Stimulated activated CD8-positive, alpha-beta memory T cell treated with anti-CD3 and anti-CD28 coated beads, Interleukin-4, amount 100 ng/mL, for 1 hour (primary cell): ENCODE measurements at places on chromosomes 5 and 9.

- no peak for DNase-seq
Observed at GRCh38 chr5:95847261-95847592, 24.7 kb upstream of the GLRX start.

DNA sequence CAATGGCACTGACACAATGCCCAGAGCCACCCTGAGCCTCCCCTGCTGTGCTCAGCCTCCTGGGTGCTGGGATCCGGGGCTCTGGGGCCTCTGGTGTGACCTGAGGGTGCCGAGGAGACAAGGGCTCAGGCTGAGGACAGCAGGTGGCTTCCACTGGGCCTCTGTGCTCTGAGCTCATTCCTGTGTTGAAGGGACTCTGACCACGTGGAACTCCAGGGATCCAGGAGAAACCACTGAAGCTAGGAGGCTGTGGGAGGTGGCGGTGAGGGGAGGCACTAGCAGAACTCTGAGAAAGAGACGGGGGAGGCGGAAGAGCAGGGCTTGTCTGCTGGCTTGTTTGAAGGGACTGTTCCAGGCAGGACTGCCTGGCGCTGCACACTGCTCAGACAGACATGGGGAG, 318.7 kb upstream of the IRX1 start:
- no peak for DNase-seq

- no peak for DNase-seq
Observed at GRCh38 chr5:35404701-35405100, 174.4 kb upstream of the PRLR start.

DNA sequence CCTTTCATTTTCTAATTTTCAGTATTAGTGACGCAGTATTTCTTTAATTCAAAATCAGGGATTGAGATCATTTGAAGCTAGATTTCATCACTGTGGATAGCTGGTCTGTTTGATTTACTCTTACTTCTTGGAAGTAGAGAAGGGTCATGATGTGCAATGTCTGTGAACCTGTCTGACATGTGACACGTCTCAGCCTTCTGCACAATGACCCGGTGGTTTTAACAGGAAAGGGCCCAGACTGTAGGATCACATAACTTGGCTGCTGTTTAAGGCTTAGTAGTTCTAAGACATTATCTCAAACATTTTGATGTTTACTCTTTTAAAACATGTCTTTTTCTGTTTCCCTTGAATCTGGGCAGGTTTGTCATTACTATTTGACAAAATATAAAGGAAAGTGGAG, 823.3 kb upstream of the NUDT12 start:
- no peak for DNase-seq

GRCh38 chr5:171549274-171549673, 129.8 kb downstream of the FGF18 start:
- no peak for DNase-seq

DNA sequence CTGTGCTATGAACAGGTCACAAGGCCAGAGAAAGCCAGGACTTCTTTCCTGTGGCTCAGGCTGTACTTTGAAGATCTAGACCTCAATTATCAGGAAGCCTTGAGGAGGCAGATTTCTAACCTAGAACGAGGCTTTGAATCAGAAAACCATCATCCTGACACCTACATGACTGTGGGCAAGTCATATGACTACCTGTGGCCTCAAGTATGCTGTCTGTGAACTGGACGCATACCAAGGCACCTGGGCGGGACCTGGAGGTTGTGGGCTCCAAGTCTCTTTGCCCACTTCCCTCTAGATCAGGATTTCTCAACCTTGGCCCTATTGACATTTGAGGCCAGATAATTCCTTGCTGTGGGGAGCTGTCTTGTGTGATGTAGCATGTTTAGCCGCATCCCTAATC, 42.5 kb downstream of the KLF4 start:
- DNase-seq = no peak

- DNase-seq = no peak
Observed at GRCh38 chr5:175861337-175862130, 9.8 kb upstream of the CPLX2 start.

- no peak for DNase-seq
Observed at GRCh38 chr9:121225240-121225639, 23.6 kb upstream of the RAB14 start.

GRCh38 chr5:164370841-164371240, 865.4 kb downstream of the MAT2B start:
- no peak for DNase-seq

DNA sequence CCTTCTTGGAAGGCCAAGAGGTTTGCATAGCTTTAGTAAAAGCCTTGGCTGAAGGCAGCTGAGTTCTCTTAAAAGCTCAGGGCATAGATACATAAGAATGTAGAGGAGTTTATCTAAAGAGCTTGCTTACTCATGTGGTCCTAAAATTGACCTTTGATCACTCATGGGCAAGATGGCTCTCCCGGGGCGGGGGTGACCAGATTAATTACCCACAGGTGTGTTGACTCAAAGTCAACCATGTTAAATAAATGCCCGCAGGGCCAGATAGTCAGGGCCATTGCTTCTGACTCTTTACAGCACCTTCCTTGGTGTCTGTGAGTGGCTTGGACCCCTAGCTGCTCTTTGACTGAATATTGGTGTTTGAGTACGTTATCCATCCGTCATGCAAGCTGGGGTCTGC, 33.1 kb upstream of the GHR start:
- no peak for DNase-seq

- no peak for DNase-seq
Observed at GRCh38 chr5:157400741-157401495, 59.1 kb upstream of the NIPAL4 start.

DNA sequence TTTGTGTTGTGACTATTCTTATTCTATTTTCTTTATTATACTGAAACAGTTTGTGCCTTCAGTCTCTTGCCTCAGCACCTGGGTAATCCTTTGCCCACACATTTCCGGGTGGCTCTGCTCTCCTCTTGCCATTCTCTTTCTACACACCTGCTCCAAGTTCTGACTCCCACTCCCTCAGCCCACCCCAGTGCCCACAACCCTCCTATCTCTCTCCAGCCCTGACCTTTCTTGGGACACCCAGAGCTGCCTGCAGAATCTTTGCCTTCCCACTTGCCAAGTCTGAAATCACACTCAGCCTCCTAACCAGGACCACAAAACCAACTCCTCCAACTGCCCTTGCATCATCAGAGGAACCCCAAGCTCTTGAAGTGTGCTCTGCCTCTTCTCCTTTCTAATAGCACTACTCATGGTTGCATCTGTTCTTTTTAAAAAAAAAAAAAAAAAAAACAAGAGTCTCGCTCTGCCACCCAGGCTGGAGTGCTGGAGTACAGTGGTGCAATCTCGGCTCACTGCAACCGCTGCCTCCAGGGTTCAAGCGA, 4.1 kb downstream of the SWI5 start:
- DNase-seq = no peak

GRCh38 chr5:6829150-6829784, 116.0 kb downstream of the TENT4A start:
- no peak for DNase-seq

DNA sequence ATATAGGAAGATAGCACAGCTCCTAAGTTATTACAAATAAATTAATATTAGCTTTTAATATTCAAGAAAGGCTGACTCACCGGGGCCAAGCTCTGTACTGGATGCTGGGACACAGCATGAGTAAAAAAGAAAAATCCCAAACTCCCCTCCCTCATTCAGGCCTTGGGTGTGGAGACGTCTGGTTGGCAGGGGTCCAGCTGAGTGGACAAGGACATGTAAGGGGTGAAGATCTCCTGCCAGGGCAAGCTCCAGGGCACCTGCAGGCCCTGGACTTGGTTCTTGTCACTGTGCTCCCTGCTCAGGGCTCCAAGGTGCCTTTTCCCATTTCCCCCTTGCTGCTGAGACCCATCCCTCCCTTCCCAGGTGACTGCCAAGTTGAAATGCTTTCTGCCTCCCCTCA, 388.5 kb downstream of the ENC1 start:
- DNase-seq = no peak

DNA sequence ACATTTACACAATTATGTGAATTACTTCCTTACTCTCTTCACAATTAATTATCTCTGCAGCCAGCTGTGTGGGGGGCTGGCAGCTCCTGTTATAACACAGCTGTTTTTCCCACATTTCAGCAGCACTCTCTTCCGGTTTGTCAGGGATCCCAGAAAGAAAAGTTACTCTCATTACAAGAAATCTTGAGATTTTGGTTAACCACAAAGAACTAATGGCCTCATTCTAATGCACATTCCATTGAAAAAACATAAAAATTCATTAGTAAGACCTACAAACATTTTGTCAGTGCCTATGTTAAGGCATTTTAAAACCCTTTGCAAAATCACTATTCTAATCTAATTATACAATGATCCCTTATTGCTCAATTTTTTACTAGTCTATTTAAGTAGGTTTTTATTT, 64.1 kb downstream of the PDE4D start:
- DNase-seq = no peak

DNA sequence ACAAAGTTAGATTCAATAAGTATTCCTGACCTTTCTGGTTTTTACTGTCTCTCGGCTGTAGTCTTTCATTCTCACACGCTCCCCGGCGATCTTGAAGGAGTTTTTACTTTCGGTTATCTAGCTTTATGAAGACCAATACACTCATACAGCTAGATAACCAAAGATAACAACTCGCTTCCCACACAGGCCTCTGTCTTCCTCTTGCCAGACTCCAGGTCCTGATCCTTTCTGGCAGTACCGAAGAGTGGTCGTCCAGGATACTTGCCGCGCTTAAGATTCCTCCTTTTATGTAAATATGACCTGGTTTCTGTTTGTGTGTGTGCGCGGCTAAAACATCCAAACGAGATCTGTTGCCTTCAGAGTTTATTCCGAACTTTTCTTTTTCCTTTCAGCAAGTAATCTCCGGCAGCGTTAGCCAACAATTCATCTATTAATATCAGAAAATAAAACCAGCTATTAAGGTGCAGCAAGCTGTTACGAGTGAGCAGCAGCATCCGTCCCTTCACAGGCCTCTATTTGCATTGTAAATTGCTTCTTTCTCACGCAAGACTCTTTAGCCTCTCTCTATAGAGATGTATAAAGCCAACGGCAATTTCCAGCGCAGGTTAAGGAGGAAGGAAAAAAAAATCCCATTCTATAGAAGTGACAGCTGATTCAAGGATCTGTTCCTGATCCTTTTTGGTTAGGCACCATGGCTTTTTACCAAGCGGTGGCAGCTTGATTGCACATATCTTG, 216.1 kb downstream of the MEF2C start:
- DNase-seq = no peak

DNA sequence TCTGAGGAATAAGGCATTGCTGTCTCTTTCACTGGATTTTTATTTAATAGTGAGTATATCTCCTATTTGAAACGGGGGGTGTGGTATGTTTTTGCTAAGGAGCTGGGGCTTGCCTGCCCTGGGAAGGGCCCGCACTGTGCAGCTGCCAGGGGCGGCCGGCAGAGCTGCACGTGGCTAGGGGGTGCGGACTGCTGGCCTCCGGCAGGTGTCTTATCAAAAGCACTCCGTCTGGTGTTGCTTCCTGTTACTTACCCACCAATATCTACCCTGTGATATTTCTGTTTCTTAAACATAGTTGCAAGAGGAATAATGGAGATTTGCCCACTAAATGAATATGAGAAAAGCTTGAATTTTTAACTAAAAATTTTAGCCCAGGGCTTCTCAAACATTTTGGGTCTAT, 232.0 kb downstream of the IRX1 start:
- DNase-seq = no peak

- no peak for DNase-seq
Observed at GRCh38 chr5:89480406-89481007, 597.5 kb upstream of the MEF2C start.

DNA sequence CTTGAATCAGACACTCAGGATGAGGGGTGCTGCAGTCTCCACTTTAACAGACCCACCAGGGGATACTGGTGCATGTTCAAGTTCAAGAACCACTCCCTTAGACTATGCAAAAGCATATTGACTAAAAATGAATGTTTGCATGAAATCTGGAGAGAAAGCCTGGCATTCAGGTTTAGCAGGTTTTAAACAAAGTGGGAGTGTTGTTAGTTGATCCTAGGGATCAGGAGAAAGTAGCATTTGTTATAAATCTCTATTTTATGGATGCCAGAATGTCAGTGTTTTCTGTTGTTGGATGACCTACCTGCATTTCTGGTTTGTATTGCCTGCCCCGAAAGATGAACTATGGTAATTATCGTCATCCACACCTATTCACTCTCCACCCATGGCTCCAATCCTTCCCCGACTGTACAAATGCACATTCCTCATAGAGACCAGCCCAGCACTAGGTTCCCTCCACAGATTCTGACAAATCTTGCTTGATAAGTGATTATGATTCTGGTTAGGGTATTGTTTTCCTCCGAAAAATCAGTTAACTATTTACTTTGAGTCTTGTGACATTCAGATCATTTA, 17.2 kb downstream of the TMEM252 start:
- no peak for DNase-seq

- no peak for DNase-seq
Observed at GRCh38 chr5:3905031-3905430, 309.4 kb downstream of the IRX1 start.
